Activated B cell treated with CpG ODN at 0.5 μM for 24 hours (primary cell): ENCODE measurements at places on chromosomes 12 and 14. TPM values are rescaled to one million over a fixed set of nuclear protein-coding genes. Genes with fewer than 3 reads are reported as not detected.

The CCDC177 gene
- total RNA-seq: 0.05 TPM in 1 of 2 replicates, not detected in the other

The CLEC9A gene
- not detected in 2 replicates for total RNA-seq

GRCh38 chr14:94019329-94019728, 6.8 kb upstream of the OTUB2 start:
- peaks cover 24% of the 10 kb centered on the region for H3K27me3 ChIP-seq
- H3K4me3 ChIP-seq: no peak overlapping the region
- H3K36me3 ChIP-seq: no peaks in the 10 kb centered on the region
- H3K27ac ChIP-seq: no peak overlapping the region
- H3K4me1 ChIP-seq: no peaks in the 10 kb centered on the region

DNA sequence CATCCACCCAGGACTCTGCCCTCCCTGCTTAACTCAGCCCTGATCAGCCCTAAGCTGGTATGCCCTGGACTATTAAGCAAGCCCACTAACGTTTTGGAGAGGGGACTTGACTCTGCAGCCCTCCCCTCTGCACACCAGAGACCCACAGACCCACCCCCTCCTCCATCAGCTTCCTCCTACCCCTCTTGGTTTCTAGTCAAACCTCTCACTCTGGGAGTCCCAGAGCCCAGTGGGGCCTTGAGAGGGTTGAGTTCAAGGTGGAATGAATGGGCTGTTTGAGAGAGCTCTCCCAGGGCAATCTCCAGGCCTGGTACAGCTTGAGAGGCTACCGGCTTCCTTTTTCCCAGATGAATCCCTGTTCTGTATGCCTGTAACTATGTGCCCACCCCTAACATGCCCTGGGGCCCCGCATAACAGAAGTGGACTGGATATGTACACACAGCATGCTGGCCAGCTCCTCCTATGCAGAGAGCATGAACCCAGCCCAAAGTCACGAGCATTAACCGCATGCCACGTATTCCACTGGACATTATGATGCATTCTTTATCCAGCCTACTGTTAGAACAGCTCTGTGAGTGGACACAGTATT, 43.6 kb downstream of the IRF2BPL start:
- H3K4me1 ChIP-seq: peaks cover 10% of the 10 kb centered on the region
- H3K4me3 ChIP-seq: no peak overlapping the region
- H3K36me3 ChIP-seq: no peaks in the 10 kb centered on the region
- no peak for DNase-seq
- no peak overlapping the region for H3K27ac ChIP-seq

The ADAMTS20 gene
- total RNA-seq: not detected in 2 replicates

GRCh38 chr12:31751085-31751484, 22.3 kb upstream of the AMN1 start:
- H3K27me3 ChIP-seq: no peaks in the 10 kb centered on the region
- H3K4me3 ChIP-seq: peak overlapping the region; percentile 69
- peaks cover 59% of the 10 kb centered on the region for H3K4me1 ChIP-seq
- DNase-seq: no peak

DNA sequence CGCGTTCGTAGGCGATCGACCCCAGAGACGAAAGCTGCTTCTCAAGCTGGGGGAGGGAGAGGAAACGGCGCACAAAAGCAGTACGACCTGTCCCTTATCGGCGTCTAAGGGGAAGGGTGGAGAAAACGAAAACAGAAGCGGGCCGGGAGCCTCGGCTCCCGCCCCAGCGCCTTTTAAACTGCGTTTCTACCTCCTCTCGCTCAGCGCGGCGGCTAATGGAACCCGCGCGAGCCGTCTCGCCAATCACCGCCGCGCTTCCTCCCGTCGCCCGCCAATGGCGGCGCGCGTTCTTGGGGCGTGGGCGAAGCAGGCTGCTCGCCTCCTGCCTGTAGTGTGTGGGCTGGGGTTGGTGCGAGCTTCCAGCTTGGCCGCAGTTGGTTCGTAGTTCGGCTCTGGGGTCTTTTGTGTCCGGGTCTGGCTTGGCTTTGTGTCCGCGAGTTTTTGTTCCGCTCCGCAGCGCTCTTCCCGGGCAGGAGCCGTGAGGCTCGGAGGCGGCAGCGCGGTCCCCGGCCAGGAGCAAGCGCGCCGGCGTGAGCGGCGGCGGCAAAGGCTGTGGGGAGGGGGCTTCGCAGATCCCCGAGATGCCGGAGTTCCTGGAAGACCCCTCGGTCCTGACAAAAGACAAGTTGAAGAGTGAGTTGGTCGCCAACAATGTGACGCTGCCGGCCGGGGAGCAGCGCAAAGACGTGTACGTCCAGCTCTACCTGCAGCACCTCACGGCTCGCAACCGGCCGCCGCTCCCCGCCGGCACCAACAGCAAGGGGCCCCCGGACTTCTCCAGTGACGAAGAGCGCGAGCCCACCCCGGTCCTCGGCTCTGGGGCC, at the start of gene TMPO:
TMPO (plus strand) TSS at position 304 of the 824 bp plus-strand sequence; CDS start at position 582, 278 bp downstream.
- no peaks in the 10 kb centered on the region for H3K27me3 ChIP-seq
- peak within 1 kb of the TSS; percentile 98 for H3K4me3 ChIP-seq
- peak within 1 kb of the TSS; percentile 97 for H3K27ac ChIP-seq
- peak; percentile 98 for DNase-seq
- H3K4me1 ChIP-seq: peaks cover 56% of the 10 kb centered on the region

GRCh38 chr12:104790296-104791125, 167.6 kb downstream of the SLC41A2 start:
- H3K4me1 ChIP-seq: peaks cover 7% of the 10 kb centered on the region
- no peaks in the 10 kb centered on the region for H3K36me3 ChIP-seq
- peak; percentile 40 for DNase-seq
- peak overlapping the region; percentile 76 for H3K4me3 ChIP-seq
- H3K27me3 ChIP-seq: no peaks in the 10 kb centered on the region

The USP44 gene
- 3.4 and 5.4 TPM in 2 replicates for total RNA-seq

The SLC17A8 gene
- total RNA-seq: not detected in 2 replicates

DNA sequence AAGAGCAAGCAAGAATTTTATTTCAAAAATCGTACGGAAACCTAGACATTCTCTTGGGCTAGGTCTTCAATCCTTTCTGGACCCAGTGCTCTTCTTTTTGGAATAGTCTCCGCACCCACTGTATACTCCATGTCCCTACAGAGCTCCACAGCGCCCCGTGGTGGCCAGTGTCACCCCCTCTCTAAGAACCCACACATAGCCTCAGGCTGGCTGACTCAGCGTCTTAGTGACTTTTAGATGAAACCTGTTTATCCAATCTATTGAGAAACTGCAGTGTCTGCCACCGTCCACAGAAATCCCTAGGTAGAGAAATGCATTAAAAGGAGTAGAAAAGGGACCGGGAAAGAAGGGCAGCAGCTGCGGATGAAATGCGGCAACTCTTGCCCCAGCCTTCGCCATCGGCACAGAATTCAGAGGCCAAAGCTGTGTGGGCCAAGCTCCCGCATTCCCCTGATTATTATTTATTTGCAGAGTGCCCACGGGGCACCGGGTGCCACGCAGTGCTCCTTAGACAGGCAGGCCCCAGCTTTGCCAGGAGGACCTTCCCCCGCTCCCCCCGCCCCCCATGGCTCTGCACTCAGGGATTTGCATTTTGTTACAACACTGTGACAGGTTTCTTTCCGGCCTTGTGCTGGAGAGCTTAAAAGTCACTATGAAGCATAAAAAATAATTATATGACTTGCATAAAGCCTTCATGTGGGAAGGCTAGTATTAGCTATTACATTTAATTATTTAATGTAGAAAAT, 170.1 kb upstream of the FKBP4 start:
- H3K4me3 ChIP-seq: no peak overlapping the region
- DNase-seq: no peak
- peaks cover 3% of the 10 kb centered on the region for H3K4me1 ChIP-seq
- no peak overlapping the region for H3K27ac ChIP-seq
- H3K36me3 ChIP-seq: no peaks in the 10 kb centered on the region
- H3K27me3 ChIP-seq: peaks cover 43% of the 10 kb centered on the region

DNA sequence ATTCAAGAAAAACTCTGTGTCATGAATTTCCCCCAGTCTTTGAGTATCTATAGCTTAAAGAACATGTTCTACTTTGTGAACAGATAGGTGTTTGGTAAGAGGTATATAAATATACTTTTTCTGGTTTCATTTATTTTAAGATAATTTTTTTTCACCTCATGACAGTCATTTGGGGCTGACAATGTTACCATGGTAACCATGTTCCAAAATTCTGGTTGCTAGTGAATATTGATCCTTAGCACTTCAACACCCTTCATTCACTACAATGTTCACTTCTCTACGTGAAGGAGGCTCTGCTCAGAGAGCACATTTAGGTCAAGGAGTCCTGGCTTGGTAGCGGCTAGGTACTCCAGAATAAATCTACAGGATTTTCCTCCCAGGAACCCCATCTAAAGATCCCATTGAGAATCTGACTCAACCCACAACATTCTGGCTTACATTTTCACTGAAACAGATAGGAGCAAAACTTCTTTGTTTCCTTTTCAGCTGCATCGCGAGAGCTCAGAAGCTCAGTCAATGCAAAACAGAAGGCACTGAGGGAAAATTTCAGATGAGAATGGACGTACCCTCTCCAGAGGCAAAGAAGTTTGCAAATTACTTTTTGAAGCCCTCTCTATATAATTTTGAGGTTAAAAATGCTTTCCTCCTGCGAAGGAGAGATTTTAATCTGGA, 93.6 kb downstream of the ARF6 start:
- peak overlapping the region; percentile 38 for H3K4me3 ChIP-seq
- H3K36me3 ChIP-seq: peaks cover 25% of the 10 kb centered on the region
- DNase-seq: no peak
- no peaks in the 10 kb centered on the region for H3K27me3 ChIP-seq
- peaks cover 30% of the 10 kb centered on the region for H3K4me1 ChIP-seq
- H3K27ac ChIP-seq: peak overlapping the region; percentile 69

The FAIM2 gene
- total RNA-seq: not detected in 2 replicates

DNA sequence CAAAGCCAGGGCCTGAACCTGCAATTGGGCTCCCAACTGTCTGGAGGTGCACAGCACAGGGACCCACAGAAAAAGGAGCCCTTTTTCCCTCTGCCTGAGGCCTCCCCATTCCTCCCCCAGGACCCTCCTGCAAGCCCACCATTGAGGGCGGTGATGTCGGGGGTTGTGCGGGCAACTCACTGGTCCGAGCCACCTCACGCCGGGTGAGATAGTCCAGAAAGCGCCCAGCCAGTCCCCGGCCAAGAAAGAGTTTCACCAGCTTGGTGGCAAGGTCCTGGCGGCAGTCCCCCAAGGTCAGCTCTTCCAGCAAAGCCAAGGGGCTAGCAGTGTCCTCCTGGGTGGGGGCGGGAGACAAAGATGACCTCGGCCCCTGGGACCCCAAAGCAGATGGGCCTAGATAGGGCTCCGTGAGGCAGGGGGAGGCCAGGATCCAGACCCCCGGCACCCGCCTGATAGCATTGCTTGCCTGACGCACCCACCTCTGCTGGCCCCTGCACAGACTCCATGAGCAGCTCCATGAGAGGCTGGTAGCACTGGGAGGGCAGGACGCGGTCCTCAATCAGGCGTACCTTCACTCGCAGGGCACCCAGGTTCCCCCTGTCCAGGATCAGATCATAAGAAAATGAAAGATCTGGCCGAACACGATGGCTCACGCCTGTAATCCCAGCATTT, 20.0 kb downstream of the RASAL1 start:
- DNase-seq: no peak
- no peak overlapping the region for H3K27ac ChIP-seq
- peaks cover 6% of the 10 kb centered on the region for H3K27me3 ChIP-seq
- no peak overlapping the region for H3K4me3 ChIP-seq

DNA sequence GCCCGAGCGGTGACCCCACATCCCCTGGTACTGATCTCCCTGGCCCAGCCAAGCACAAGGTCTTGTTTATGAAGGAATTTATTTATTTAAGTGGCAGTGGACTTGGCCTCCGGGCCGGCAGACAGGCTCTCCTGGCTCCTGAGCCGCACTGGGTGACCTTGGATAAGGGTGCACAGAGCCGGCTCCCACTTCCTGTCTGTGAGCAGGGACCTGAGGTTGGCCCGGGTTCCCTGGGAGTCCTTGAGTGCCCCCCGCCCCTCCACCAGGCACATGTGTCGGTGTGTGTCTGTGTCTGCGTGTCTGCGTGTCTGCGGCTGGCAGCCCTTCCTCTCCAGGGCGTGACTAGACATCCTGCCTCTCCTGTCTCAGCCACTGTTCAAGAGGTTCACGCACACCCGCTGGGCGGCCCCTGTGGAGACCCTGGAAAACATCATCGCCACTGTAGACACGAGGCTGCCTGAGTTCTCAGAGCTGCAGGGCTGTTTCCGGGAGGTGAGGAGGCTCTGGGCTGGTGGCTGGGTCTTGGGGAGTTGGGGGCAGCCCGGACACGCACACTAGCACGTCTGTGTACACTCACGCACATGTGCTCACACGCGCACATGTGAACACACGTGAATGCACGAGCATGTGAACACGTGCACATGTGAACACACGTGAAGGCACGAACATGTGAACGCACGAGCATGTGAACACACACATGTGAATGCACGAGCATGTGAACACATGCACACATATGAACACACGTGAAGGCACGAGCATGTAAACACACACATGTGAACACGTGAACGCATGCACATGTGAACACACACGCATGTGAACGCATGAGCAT, 9.3 kb downstream of the TNFAIP2 start:
- H3K4me3 ChIP-seq: no peak overlapping the region
- no peak for DNase-seq
- no peaks in the 10 kb centered on the region for H3K4me1 ChIP-seq
- H3K36me3 ChIP-seq: no peaks in the 10 kb centered on the region
- peaks cover 3% of the 10 kb centered on the region for H3K27me3 ChIP-seq

- no peaks in the 10 kb centered on the region for H3K36me3 ChIP-seq
- H3K27me3 ChIP-seq: peaks cover 4% of the 10 kb centered on the region
- H3K4me1 ChIP-seq: peaks cover 46% of the 10 kb centered on the region
- no peak for DNase-seq
These were observed 296.4 kb downstream of the DPF3 start for GRCh38 chr14:72597252-72598233.

- no peaks in the 10 kb centered on the region for H3K27me3 ChIP-seq
- H3K4me3 ChIP-seq: peak overlapping the region; percentile 3
- no peak for DNase-seq
- peak overlapping the region; percentile 78 for H3K27ac ChIP-seq
- no peaks in the 10 kb centered on the region for H3K36me3 ChIP-seq
These were observed 140.0 kb downstream of the DAD1 start for GRCh38 chr14:22448905-22449599.
